Activated T-cell treated with anti-CD3 and anti-CD28 coated beads, Interleukin-2, amount 50 U/mL, for 1 hour (primary cell): ENCODE measurements at places on chromosomes 4 and X.

- no peak for DNase-seq
These were observed 65.9 kb downstream of the CC2D2A start for GRCh38 chr4:15535599-15535998.

DNA sequence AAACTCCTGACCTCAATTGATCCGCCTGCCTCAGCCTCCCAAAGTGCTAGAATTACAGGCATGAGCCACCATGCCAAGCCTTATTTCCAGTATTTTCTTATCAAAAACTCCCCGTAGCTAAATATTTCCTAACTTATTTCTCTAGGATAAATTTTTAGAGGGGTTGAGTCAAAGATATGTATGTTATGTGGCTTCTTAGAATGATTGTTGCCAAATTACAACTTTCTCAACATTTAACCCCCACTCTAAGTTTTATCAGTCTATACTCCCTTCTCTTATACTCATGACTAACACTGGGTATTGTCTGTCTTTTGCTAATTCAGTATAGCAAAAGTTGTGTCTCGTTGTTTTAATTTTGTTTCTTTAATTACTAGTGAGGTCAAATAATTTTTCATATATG, 187.7 kb upstream of the LNX1 start:
- no peak for DNase-seq

DNA sequence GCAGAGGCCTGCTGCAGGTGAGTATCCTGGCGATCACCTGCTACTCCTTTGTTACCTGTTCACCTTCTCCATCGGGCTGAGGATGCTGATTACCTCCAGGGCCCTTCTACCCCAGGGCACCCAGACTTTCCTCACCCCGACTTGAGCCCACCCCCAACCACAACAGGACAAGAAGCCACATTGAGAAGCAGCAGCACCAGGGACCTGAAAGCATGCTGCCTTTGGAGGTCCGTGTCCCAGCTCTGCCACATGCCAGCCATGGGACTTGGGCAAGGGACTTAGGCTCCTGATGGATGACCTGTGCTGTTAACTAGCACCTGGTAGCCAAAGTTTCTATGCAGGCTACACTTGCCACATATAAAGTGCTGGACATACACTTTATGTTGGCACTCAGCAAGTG, 89.7 kb downstream of the CPZ start:
- no peak for DNase-seq

DNA sequence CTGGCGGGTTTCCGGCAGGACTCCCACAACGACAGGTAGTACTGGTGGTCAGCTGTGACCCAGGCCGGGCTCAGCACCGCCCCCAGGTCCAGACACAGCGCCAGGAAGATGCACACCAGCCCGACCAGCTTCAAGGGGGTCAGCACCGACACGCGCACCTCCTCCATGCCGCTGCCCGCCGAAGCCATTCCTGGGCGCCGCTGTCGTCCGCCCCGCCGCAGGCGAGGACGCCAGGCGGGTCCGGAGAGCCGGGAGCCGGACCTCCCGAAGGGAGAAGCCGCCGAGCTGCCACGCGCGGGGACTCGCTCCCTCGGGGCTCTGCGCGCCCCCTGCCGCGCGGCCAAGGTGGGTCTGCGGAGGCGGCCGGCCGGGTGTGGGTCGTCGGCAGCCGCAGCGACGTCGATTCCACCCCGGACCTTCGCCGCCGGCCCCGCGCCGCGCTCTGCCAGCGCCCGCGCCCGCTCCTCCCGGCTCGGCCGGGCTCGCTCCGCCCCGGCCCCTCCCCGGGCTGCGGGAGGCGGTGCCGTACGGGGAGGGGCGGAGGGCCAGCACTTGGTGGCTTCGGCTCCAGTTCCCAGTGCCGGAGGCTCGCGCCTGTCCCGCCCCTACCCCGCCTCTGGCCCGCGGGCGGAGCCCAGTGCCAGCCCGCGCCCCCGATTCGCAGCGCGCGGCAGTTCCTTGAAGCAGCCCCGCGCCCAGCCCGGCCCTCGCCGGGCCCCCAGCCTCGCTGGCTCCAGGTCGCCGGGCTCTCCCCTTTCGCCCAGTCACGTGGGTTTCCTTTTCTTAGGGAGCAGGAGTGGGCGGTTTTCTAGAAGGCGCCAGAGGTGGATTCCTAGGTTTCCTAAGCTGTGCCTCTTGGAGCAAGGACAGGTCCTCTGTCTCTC, at the start of gene TMEM47:
Gene TMEM47, minus strand, starts transcription at position 444 of the 884 bp plus-strand sequence. Its CDS starts 256 bp downstream, at position 188.
- no peak for DNase-seq

GRCh38 chrX:133989490-133989889, 4.1 kb upstream of the GPC3 start:
- no peak for DNase-seq

- DNase-seq: no peak
These were observed 32.3 kb downstream of the MAML3 start for GRCh38 chr4:140121646-140122045.

- no peak for DNase-seq
These were observed 37.9 kb downstream of the UNC5C start for GRCh38 chr4:95510877-95511276.

- no peak for DNase-seq
These were observed 919.1 kb downstream of the ADGRL3 start for GRCh38 chr4:62119195-62119594.

GRCh38 chrX:120824021-120824420, 51.6 kb downstream of the CT47B1 start:
- no peak for DNase-seq

DNA sequence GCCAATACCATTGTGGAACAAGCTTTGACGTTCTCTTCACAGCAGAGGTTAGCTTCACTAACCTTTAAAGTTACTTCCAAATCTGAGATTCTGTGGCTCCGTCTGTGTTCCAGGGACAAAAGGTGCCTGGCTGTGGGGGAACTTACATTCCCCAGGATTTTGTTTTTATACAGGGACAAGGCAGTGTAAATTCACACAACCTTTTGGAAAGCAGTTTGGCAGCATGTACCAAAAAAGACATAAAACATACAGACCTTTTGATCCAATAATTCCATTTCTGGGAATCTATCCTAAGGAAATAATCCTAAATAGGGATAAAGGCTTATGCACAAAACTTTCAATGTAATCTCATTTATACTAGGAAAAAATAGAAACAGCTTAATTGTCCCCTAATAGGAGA, 8.9 kb upstream of the C1QTNF7 start:
- DNase-seq: no peak

DNA sequence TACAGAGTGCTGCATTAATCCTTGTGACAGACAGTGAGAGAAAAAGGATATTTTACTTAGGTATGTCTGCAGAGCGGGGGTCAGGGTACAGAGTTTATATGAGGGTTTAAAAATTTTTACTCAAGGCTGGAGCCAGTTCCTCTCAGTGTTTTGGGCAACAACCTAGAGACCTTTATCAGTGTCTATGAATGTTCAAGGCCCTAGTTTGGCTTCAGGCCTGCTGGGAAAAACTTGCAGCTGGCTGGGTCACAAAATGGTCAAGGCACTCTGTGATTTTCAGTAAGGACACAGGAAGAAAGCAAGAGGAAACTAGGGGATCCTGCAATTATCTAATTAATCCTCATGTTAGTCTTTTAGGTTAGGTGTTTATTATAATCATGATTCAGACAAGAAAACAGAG, 10.8 kb upstream of the C4orf54 start:
- DNase-seq: no peak

GRCh38 chr4:94342694-94343093, at the start of gene HPGDS:
Gene HPGDS (minus strand): TSS chr4:94342836. CDS start chr4:94334629, 8,207 bp downstream.
- DNase-seq: no peak

- no peak for DNase-seq
These were observed 46.6 kb upstream of the PPP1R2C start for GRCh38 chrX:42824541-42824940.

DNA sequence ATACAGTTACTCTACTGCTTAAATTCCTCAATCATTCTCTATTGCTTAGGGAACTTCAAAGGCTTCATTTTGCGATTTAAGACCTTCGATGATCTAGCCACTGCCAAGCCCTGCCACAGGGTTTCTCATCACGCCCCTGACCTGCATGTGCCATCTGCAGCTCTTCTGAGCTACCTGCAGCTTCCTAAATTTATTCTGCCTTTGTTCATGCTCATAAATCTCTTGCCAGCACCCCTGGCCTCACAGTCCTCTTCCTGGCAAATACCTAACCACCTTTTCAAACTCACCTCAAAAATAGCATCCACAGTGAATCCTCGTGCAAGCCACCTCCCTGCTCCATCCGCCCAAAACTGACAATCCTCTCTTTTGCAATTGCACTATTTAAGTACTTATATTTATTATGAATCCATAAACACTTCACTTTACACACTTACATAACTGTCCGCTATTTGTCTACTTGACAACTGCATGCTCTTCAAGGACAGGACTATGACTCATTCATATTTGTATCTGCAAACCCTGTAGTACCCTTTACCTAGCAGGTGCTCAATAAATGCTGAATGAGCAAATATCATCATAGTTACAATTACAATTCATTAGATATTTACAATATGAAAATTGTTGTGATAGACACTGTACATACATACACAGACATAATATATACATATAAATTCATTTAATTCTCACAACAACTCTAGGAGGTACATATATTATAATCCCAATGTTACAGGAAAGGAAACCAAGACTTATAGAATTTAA, 280.0 kb upstream of the RASGEF1B start:
- DNase-seq: no peak

- DNase-seq: no peak
These were observed 689 bp upstream of the NHSL2 start for GRCh38 chrX:71909956-71910355.
